NCI-H1694 (cell line): ENCODE measurements at places on chromosomes 13 and 19.

- no peak for DNase-seq
Measured at GRCh38 chr13:109724603-109725002, 61.8 kb downstream of the IRS2 start.

GRCh38 chr19:3844596-3844995 is 24.2 kb downstream of the ZFR2 start:
- DNase-seq, result no peak

GRCh38 chr13:100818711-100819110 is 144.1 kb upstream of the TMTC4 start:
- DNase-seq, result no peak

GRCh38 chr13:97411984-97412383 is 22.0 kb upstream of the RAP2A start:
- DNase-seq, result no peak

- peak; percentile 6 for DNase-seq
Measured at GRCh38 chr13:36998624-36999041, 507 bp downstream of the ALG5 start.

DNA sequence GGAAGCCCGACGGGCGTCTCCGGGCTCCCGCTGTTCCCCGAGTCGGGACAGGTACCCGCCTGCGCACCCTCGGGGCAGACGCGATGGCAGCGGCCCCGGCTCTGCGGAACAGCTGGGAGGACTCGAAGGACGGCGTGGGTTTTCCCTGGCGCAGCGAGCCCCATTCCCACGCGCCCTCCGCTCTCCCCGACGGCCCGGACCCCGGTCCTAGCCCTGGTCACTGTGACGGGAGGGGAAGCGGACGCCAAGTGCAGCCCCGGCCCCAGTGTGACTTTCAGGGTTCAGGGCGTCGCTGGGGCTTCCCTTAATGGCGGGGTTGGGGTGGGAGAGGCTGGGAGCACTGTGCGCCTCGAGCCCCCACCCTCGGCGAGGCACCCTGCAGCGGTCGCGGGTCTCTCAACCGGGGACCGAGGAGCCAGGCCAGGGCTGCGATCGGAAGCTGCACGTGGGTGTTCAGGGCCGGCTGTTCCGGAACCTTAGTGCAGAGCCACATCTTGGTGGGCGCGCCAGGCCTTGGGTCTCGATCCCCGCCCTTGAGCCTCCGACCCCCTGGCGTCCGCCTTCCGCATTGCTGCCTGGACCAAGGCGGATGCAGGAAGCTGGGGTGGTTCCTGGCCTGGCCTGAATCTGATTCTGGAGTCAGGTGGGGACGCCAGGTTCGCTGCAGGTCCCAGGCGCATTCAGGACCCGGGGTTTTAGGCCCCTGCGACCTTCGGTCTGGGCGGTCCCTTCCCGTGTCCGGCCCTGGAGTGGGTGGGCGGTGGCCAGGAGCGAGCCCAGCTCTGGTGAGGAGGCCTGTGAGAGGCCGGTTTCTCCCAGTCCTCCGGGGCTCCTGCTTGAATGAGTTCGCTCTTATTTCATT is 3.5 kb downstream of the LGALS7B start:
- no peak for DNase-seq

DNA sequence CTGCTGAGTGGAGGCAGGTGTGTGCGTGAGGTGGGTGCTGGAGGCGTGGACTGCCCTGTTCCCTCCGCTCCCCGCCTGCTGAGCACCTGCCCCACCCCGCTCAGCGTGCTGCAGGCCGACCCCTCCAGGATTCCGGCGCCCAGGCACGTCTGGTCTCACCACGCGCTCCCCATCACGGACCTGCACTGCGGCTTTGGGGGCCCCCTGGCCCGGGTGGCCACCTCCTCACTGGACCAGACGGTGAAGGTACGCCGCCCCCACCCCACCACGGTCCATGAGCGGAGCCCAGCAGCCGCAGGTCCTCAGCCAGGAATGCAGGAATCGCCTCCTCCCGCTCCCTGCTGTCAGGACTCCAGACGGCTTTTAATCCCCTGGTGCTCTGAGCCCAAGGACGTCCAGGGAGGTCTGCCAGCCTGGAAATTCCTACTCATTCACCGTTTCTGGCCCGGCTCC is 6.0 kb downstream of the WDR18 start:
- no peak for DNase-seq
